ENCODE measurements at places on chromosomes 1 and 21.

GRCh38 chr1:61143821-61144424 is 61.6 kb downstream of the NFIA start:
- DNase-seq: no peak

DNA sequence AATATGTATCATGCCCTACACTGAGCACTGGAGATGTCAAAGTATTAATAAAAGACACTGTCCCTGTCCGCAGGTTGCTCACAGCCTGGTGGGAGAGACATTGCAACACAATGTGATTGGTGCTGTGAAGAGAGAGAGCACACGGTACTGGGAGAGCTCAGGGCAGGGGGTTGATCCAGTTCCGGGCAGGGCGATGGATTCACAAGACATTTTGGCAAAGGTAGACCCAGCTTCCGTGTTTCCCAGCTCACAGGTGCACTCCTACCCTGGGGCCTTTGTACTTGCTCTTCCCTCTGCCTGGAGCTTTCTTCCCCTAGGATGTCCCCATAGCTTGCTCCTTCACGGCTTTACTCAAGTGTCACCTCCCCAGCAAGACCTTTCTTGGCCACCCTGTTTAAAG is 1.4 kb downstream of the PLA2G5 start:
- DNase-seq: no peak

DNA sequence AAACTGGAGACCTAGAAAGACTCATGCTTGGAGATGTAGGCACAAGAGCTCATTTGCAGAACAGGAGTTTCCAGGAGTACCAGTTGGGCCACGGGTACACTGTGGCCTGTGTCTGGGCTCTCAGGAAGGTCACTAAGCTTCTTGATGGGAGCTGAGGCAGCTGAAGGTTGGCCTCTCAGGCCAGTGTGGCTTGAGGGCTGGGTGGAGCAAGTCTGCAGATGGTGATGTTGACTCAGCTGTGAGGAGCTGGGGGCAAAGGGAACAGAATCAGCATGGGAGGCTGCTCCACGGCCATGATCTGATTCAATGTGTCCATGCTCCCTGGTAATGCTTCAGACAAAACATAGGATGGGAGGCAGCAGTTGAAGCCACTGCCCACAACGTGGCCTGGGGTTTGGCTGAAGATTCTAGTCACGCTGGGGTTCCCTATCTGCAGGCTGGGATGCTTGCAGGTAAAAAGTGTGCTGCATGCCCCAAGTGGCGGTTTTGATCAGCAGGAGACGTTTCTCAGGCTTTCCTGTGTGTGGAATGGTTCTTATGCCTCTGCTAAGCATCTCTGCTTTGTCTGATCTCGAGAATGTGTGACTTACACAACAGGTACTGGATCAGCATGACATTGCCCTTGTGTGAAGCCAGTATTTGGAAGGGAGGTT is 15.4 kb upstream of the TENT5C start:
- DNase-seq: no peak

GRCh38 chr1:183957216-183957830 is 80.2 kb downstream of the COLGALT2 start:
- no peak for DNase-seq

- no peak for DNase-seq
Observed at GRCh38 chr1:147808025-147808424, 47.6 kb upstream of the GJA5 start.

- no peak for DNase-seq
Observed at GRCh38 chr1:185819798-185820197, 85.6 kb downstream of the HMCN1 start.

DNA sequence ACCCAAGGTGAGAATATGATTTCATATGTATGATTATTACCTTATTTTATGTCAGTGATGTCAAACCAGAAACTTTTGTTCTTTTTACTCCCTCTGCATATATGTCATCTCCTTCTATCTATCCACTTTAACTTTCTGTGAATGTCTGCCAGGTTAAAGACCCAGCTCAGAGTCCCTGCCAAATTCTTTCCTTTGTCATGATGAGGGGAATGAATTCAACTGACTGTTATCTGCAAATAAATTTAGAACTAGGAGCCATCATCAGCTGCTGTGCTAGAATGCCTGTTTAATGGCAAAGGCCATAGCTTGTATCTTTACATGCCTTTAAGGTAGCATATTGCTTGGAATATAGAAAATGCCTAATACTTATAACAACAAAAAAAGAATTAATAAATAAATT is 815.6 kb upstream of the NEGR1 start:
- no peak for DNase-seq
